ENCODE measurements at places on chromosomes 6 and 20. TPM values are rescaled to one million over a fixed set of nuclear protein-coding genes. Genes with fewer than 3 reads are reported as not detected.

DNA sequence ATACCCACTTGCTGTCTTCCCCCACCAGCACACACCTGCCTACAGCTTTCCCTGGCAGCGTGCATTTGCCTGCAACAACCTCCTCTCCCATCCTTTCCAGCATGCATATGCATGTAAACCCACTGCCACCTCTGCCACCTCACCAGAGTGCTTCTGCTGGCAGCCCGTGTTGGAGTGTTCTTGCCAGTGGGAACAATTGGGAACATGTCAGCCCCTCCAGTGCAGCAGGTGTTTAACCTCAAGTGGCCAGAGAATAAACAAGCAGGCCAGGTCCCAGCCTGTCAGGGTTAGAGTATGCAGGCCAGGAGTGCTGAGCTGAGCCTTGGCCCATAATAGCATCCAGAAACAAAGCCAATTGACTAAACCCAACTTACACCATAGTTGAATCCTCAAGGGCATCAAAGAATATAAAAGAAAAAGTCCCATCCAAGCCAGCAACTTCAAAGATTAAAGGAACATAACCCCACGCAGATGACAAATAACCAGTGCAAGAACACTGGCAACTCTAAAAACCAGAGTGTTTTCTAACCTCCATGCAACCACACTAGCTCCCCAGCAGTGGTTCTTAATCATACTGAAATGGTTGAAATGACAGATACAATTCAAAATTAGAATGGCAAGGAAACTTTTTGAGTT, 1212.1 kb upstream of the CITED2 start:
- DNase-seq = no peak

DNA sequence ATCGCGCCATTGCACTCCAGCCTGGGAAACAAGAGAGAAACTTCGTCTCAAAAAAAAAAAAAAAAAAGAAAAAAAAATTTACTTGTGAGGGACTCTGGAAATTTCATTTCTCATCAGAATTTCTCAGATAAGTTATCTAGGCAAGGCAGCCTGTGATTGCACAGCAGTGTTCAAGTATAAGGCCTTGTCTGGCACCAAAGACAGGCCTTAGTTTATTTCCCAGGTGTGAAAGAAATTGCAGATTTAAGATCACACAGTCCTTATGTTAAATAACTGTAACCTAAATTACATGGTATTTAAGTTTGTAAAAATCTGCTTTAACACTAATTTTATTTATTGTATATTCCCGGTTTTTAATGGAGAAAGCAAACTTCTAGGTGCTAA, 34.8 kb downstream of the HFE start:
- no peak for DNase-seq

RAB44 gene
- polyA plus RNA-seq = not detected

- DNase-seq = no peak
Measured at GRCh38 chr20:47059536-47059935, 164.9 kb downstream of the EYA2 start.

DNA sequence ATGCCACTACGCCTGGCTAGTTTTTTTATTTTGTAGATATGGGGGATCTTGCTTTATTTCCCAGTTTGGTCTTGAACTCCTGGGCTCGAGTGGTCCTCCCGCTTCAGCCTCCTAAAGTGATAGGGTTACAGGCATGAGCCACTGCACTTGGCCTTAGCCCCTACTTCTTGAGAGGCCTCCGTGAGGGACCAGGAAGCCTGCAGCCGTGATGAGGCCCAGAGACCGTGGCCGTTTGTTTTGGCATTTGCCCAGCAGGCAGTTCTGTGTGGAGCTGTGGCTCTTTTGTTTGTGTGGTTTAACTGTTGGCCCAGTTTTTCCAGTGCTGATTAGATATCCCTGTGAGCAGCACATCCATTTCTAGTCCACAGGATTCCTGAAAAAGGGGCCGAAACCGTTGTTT, 39.8 kb downstream of the SRSF3 start:
- DNase-seq = peak; percentile 67

DNA sequence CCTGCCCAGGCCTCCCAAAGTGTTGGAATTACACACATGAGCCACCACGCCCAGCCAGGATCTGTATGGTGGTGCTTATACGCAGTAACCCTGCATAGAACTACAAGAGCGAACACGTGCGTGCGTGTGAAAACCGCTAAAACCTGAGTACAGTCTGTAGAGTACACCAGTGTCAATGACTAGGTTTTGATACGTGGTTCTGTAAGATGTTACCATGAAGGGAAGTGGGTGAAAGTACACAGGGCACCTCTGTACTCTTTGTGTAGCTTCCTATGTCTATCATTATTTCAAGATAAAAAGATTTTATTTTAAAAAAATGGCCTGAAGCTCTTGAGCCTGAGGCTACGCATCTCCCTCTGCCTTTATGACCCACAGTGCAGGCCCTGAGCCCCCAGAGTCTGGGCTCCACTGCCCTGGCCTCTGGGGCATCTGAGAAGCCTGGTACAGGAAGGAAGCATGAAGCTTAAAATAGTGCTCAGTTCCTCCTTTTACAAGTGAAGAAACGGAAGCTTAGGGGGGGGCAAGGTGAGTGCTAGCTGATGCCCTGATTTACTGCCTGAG, 21.6 kb downstream of the LY86 start:
- DNase-seq = no peak

ESR1 gene
- polyA plus RNA-seq = 0.19 TPM

MCCD1 gene
- not detected for polyA plus RNA-seq

DNA sequence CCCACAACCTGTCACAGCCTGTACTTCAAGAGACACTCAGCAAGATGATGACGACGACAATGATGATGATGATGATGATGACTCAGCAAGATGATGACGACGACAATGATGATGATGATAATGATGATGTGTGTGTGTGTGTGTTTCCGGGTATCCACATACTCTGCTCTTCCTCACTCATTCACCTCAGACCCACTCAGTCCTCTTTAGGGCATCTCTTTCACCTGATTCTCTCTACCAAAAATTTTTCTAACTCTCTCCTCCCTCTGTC, 1.2 kb upstream of the EIF6 start:
- DNase-seq = no peak

- no peak for DNase-seq
Measured at GRCh38 chr20:53751620-53752318, 158.1 kb upstream of the ZNF217 start.

DNA sequence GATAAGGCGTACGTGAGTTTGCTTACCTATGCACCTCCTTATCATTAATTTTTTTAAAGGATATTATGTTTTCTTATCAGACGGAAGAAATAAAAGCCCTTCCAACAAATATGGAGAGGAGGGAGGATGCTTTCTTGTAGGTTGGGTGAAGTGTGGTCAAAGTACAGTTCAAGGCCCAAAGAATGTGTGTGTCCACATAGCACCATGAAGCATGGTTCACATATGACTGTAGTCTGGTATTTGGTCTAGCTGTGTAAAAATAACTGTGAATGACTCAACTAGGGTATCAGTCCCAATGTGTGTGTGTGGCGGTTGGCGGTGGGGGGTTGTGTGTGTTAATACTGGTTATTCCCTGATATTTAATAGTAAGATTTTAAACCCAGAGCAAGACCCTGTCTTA, 212.7 kb downstream of the TMEM242 start:
- no peak for DNase-seq

BPIFB1 gene
- polyA plus RNA-seq = 0.04 TPM

- DNase-seq = peak; percentile 86
Measured at GRCh38 chr6:157198425-157199279, 124.7 kb downstream of the TMEM242 start.

DNA sequence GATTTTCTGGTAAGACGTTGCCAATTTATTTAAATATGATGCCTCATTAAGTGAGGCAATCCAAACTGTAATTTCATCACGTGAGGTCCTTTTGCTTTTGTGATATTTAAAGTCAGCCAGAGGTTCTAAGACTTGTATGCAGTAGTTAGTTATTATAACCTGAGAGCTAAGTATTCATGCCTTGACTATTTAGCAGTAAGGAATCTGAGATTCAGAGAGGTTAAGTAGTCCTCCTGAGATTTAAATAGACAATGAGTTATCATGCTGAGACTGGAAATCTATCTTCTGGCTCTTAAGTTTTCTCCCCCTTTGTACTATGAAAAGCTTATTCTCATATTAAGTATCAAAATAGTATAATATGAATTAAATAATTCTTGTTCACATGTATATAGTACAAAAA, 158.0 kb downstream of the UTRN start:
- DNase-seq = no peak

FBXO30 gene
- polyA plus RNA-seq = 7.2 TPM

MDFI gene
- 0.76 TPM for polyA plus RNA-seq

MEI4 gene
- polyA plus RNA-seq = not detected

- DNase-seq = no peak
Measured at GRCh38 chr6:23086100-23086499, 516.7 kb downstream of the HDGFL1 start.

C6orf141 gene
- polyA plus RNA-seq = 0.28 TPM

DNA sequence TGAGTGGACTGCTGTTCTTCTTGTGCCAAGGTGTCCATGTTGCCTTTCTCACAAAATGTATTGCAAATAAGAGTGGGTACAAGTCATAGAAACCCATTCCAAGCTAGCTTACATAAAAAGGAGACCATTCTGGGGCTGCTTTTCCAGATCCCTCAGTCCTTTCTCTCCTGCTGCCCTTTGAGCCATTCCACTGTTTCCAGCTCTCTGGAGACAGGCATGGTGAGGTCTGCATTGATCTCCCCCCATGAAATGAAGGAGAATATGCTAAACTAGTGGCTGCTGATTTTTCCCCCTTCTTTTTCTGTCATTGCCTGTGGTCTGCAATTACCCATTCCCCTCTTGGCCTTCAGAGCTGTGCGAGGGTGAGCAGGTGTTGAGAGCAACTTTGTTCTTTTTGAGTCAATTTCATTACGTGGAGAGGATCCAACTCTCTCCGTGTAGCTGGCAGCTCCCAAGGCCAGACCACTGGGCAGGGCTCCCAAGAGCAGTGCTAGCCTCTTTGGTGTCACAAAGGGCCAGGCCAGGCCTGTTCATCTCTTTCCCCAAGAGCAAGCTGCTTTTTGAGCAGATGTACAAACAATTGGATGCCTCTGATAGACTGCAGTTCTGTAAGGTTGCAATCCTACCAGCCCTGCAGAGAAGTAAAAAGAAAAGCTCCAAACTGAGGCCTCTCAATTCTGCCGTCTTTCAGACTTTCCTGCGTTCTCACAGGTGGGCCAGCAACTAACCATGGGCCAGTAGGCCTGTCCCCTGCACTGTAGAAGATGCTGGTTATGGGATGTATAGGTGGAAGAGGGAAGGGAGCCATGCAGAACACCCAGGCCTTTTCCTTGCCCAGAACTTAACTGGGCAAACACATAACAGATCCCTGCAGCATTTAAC, 96.1 kb upstream of the ARMC2 start:
- no peak for DNase-seq

- DNase-seq = peak; percentile 74
Measured at GRCh38 chr6:124961777-124962638, at the start of gene RNF217. Gene RNF217 (plus strand): TSS chr6:124962437. CDS start chr6:124962545, 108 bp downstream.

DNA sequence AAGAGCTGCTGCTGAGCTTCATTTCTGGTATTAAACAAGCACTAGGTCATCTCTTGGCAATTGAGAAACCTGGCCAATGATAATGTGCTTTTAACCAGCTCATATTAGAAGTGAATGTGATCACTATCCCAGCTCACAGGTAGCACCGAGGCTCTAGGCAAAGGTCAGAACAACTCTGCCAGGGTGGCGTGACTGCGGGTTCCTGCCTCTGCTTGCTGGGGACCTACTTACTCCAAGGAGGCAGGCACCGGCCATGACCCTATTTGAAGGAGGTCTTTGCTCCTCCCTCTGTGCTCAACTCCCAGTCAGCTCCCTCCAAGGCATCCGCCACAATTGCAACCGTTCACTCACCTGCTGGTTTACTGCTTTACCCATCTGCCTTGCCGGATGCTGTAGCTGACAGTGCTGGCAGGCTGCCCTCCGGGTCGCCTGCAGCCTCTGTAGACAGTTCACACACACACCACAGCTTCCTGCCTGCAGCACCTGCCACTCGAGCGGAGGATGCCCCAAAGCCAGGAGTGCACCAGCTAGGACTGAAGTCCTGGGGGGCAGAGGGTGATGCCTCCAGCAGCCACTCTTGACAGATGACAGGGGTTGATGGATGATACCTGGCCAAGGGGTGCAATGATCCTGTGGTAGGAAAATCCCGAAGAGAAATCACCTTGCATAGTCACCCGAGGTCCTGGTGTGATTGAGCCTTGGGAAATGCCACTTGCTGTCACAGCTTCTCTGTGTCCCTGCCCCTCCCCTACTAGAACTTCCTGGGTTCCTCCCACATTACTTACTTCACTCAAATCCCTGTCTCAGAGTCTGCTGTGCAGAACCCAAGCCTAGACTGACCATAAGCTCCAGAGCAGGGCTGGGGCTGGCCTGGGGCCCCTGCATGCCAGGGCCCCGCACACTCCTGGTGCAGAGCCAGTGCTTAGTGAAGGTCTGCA, 8.8 kb upstream of the VSX1 start:
- no peak for DNase-seq

CST5 gene
- polyA plus RNA-seq = not detected

- DNase-seq = no peak
Measured at GRCh38 chr20:21238818-21239536, 64.2 kb upstream of the XRN2 start.

MYT1 gene
- 0.11 TPM for polyA plus RNA-seq

DTD1 gene
- polyA plus RNA-seq = 8.0 TPM

DNA sequence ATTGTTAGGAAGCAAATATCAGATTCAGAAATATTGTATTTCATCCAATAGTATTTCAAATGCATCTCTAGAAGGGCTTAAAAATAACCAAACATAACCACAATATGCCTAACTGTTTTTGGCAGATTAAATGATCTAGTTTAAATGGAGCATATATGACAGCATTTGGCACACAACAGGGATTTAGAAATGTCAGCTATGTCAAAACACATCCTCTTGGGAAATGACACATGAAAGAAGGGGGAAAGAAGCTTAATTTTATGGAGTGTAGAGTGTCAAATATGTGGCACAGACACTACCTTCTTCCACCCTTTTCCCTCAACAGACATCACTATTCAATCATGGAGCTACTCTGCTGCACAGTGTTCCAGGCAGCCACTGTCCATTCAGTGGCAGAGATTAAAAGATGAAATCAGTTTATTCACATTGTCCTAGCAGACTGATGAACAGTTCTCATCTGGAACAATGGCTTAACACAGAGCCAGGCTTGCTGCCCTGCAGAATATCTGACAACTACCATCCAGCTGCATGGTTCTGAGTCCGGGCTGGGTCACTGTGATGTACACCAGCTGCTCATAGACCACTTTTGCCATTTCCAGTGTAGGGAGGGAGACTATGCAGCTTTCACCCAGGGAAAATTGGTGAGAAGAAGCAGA, 349.8 kb downstream of the DHX35 start:
- no peak for DNase-seq

GRCh38 chr20:35490736-35491181, 35.4 kb downstream of the CEP250 start:
- DNase-seq = no peak

GRCh38 chr6:33709605-33710295, 1.8 kb downstream of the UQCC2 start:
- no peak for DNase-seq

NANP gene
- 5.2 TPM for polyA plus RNA-seq

DNA sequence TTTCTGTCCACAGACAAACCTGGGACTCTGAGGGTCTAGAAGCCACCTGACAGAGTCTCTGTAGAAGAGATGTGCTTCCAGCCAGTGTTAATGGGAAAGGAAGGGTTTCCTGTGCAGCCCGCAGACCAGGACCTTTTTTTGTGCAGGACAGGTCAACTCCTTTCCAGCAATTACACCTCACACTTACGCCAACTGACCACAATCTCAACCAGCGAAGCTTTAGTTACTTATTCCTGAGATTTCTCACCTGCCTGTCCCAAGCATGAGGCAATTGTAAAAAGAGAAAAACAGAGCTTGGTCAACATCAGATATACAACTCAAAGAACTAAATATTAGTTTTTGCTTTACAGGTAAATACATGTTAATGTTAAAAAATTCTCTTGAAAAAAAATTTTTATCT, 393.8 kb upstream of the ID4 start:
- no peak for DNase-seq
